Germinal center (tissue), 1 donor: ENCODE measurements at places on chromosomes 6 and 20.

DNA sequence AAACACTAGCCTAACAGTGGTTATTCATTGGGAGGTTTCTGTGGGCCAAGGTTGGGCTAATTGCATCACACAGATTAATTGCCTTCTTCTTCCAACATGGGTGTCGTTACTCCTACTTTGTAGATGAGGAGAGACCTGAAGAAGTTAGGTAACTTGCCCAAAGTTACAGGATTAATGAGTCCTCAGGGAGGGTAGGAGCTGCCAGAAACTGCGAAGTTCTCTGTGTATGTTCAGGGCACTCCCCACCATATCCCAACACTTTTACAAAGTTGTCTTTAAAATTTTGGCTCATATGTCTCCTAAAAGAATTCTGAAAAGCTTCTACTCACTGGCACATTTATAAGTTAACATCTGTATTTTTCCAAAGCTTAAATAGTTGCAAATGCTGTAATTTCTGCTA, 323.5 kb upstream of the HSF2 start:
- DNase-seq = no peak

GRCh38 chr6:25469797-25470388, 182.1 kb upstream of the SCGN start:
- no peak for DNase-seq

DNA sequence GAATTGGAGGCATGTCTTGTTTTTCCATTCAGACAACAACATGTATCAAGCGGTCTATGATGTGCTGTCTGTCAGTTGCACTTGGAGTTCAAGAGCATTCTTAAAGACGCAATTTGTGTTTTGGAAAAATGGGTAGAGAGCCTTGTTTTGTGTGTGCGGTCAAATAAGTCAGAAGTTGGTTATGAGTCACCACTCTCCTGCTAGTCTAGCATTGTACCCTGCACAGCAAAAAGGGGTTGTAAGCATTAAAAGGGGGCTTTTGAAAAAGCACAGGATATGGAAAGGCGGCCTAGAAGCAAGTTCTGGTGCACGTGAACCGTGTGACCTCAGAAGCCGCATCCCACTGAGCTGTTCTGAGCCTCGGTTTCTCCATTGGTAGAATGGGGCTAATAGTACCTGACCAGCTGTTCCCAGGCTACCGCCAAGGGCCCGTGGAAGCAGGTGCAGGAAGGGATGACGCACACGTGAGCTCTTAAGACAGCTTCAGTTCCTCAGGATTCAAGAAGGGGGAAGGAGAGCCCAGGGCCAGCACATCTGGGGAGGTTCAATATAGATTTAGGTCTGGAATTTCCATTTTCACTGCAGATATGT, 61.6 kb upstream of the SNX9 start:
- DNase-seq = no peak

GRCh38 chr6:138377844-138378243, at the start of gene SMIM28:
SMIM28 (plus strand) TSS chr6:138377905; CDS start chr6:138378073, 168 bp downstream.
- DNase-seq = no peak

GRCh38 chr6:154448448-154449096, 61.9 kb downstream of the CNKSR3 start:
- no peak for DNase-seq

GRCh38 chr6:31776485-31776988, 591 bp downstream of the VWA7 start:
- DNase-seq = no peak

- DNase-seq = peak; percentile 9
Measured at GRCh38 chr6:149567945-149568585, 1.9 kb downstream of the GINM1 start.

DNA sequence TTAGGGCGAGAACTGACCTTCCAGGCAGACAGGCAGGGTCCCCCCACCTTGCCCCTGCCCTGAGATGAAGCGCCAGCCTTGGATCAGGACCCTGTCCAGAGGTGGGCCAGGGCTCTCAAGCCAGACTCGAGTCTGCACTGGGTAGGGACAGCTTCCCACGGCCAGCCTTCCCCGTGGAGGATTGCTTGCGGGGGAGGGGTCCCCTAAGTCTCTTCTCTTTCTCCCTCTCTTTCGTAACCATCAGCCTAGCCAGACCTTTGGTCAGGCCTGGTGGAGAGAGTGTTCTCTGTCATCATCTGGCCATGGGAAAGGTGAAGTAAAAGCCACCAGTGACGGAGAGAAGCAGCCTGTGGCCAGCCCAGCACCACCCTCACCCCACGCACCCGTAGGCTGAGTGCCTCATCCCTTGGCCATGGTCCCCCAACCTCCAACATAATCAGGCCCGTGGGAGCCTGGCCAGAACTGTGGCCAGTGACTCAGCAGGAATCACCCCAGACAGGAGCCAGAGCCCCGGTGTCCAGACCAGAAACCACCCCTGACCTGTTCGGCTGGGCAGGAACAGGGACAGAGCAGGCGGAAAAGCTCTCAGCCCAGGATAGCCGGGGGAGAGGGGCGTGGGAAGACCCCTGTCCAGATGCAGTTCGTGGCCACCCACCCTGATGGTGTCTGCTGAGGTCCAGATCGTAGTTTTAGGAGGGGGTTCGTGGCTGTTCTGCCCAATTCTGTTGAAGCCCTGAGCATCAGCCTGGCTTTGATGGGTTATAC, 47.1 kb downstream of the SNAI1 start:
- no peak for DNase-seq

DNA sequence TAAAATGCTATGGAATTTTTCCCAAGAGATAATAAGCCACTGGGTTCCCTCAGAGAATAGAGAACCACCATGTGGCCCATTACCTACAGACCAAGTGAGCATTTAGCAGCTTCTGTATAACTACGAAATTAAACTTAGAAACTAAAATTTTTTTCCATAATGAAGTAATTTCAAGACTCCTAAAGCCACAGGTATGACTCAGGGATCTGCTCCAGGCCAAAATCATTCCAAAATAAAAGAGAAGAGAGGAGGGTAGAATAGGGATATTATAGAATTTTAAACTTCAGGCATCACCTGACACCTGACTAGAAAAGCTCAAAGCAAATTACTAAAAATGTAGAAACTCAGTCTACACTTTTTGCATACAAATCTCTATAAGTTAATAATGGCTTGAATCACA, 108.9 kb upstream of the DST start:
- DNase-seq = no peak

DNA sequence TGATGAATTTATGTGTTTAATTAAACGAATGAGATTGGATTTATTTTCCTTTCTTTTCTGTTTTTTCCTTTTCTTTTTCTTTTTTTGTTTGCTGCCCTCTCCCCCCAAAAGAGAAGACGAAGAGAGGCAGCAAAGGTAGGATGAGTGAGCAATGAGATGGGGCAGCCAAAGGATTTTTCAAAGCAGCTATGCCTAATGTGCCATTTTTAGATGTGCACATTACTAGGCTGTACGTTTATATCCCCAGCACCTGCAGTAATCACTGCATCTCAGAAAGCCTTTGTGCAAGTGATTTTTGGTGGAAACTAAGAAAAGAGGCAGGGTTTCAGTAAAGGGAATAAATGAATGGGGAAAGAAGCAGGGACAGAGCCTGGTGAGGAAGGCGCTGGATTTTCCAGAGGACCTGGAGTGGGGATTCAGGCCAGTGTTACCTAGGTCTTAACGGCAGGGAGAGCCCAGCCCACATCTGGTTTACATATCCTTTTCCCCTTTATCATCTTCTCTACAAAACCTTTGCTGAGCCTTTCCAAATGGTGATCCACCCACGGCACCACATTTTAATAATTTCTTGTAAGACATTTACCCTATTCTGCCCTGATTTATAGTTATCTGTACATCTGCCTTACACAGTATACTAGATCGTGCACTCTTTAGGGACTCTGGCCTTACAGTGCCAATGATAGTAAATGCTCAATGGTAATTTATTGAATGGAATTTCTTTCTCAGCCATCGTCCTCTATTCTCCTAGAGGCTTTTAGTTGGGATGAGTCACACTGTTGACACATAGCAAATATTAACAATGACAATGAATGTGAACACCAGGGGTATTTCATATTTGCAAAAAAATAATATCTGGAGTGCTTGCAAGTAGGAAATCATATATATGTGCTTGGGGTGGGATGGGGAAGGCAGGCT, 38.3 kb upstream of the ATXN1 start:
- no peak for DNase-seq

GRCh38 chr6:162491637-162492036, 235.9 kb downstream of the PRKN start:
- no peak for DNase-seq

- no peak for DNase-seq
Measured at GRCh38 chr6:48881551-48881950, 581.5 kb downstream of the MMUT start.

DNA sequence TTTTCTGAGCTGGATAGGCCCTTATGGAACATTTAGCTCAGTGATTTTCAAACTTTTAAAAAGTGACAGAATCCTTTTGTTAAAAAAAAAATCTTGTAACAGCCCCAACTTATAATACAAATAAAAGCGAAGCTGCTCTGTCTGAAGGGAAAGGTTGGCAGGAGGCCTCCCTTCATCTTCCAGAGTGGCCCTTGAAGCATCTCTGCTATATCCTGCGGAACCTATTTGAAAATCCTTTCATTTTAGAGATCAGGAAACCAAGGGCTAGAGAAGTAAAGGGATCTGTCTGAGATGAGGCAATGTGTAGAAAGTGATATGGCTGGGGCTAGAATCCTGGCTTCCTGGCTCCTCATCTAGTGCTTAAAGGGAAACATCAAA, 107.8 kb downstream of the UBE3D start:
- no peak for DNase-seq

- no peak for DNase-seq
Measured at GRCh38 chr6:33878562-33878961, 74.8 kb upstream of the MLN start.

DNA sequence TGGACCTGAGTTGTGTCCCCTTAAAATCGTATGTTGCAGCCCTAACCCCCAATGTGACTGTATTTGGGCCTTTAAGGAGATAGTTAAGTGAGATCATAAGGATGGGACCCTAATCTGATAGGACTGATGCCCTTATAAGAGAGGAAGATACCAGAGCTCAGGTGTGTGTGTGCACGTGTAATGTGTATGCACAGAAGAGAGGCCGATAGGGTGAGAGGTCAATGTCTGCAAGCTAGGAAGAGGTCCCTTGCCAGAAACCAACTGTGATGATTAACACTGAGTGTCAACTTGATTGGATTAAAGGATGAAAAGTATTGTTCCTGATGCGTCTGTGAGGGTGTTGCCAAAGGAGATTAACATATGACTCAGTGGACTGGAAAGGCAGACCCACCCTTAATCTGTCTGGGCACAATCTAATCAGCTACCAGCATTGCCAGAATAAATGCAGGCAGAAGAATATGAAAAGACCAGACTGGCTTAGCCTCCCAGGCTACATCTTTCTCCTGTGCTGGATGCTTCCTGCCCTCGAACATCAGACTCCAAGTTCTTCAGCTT, 299.8 kb downstream of the LRFN2 start:
- no peak for DNase-seq

GRCh38 chr6:46677314-46677654, 10.4 kb upstream of the TDRD6 start:
- DNase-seq = peak; percentile 49

- no peak for DNase-seq
Measured at GRCh38 chr20:17621229-17621968, 51.5 kb downstream of the DSTN start.

- no peak for DNase-seq
Measured at GRCh38 chr6:4607793-4608192, 168.4 kb upstream of the CDYL start.

GRCh38 chr6:144547409-144547808, 262.3 kb downstream of the UTRN start:
- no peak for DNase-seq

GRCh38 chr6:134047673-134048072, 4.8 kb downstream of the SLC2A12 start:
- DNase-seq = no peak
